ENCODE measurements at places on chromosomes 7 and 10.

DNA sequence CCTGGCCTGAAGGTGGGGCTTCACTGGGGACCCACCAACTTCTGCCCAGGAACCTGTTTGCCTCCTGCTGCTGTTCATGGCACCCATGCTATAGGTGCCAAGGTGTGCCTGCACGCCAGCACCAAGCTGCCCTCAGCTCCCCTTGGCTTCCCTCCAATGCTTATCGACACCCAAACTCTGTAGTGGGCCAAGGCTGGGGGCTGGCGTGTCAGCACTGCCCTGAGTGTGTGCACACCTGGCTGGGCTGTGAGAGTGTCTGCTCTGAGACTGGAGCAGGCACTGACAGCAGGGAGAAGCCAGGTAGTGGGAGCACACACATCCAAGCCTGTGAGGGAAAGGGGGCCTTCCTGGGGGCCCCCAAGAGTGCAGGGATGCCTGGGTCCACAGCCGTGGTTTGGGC is 43.1 kb upstream of the TUBB8 start:
- no peak for DNase-seq

DNA sequence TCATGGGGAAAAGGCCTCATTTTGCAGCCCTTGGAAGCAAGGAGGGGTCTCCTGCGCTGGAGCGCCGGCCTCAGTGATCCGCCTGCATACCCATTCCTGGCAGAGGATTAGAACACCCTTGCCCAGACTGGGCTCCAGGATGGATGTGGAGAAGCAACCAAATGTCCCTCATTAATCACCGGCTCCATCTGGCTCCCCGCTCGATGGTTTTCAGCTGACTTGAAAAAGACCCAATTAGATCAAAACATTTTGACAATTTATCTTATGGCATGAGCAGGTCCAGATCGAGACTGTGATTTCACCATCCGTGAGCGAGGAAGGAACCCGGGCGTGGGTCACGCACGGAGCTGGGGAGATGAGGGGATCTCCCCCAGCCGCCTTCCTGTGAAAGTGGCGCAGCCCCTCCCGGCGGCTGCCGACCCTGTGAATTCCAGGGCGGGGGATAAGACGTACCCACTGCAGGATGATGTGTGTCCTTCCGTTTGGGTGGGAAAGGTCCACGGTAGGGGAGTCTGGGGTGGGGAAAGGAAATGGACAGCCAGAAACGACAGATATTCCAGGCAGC is 141.6 kb downstream of the EMX2 start:
- DNase-seq, result no peak

DNA sequence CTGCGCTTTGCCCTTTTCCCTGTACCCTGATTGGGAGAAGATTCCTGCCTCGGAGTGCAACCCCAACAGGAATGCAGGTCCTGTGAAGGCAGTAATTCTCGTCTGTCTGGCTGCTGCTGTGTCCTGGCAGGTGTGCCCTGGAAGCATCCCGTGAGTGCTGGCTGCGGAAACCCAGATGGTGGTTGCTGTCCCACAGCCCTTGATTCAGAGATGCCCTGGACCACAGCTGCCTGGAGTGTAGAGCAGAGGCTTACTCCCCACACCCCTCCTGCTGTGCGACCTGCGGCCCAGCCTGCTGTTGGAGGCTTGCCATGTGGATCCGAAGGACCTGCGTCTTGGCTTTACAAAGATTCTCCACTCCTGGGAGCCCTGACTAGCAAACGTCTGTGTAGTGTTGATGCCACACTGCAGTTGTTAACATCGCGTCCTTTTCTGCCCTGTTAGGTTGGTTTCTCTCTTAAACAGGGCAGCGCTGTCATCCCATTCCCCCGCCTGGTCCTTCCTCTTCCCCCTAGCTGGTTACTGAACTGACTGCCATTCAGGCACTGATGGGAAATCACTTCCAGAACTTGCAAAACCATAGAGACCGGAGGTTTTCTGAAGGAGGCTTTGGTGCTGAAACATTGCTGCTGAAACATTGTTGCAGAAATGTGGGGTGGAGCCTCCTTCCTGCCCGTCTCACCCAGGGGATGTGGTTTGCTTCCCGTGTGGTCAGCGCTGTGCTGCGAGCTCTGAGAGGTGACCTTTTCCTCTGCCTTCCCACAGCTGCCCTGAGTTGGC is 53.3 kb downstream of the DNAJB6 start:
- DNase-seq, result no peak

GRCh38 chr10:4838743-4839142 is 12.7 kb downstream of the AKR1E2 start:
- DNase-seq, result no peak

DNA sequence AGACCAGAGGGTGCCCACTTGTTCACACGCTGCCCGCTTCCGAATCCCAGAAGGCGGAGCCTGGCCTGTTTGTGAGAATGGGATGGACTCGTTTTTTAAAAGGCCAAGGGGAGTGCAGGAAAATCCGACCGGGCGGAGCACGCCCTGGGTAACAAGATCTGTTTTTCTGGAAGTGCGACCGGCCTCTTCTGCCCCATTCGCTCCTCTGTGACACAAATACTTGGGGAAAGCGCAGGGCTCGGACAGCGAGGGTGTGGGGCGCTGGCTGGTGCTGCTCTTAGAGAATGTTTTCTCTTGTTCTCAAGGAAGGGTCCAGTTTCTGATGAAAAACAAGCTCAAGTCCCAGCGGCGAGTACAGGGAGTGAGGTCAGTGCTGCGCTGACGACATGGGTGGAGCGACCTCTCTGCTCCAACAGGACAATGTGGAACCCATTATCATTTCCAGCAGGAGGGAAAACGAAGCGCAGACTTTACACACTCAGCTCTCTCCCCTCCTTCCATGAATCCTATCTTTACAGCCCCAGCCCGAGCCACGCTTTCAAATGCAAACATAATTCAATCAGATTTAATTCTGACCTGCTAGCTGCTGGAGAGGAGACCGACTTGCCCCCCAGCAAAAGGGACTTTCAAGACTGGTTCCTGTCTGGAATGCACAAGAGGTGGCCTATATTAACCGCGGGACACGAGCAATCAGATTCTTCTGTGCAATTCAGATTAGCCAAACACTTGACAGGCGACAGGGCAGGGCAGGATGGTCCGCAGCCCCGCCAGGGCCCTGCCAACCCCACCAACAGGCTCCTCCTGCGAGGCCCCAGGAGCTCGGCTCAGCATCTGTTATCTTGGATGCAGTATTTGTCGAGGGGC is 1.1 kb downstream of the RADIL start:
- DNase-seq, result peak; percentile 85

DNA sequence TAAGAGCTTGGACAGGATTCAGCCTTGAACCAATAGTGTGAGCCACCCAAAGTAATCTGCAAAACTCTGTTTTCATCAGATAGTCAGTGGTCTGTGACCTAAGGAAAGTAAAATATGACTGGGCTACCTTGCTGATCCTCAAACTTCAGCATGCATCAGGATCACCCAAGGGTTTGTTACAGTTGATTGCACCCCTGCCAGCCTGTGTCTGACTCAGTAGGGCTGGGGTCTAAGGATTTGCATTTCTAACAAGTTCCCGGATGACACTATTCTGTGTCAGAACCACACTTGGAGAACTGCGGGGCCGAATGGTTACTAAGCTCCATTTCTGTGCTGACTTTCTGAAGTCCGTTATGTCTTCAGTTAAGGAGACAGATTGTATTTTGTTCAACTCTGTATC is 40.6 kb upstream of the TSPAN13 start:
- no peak for DNase-seq

DNA sequence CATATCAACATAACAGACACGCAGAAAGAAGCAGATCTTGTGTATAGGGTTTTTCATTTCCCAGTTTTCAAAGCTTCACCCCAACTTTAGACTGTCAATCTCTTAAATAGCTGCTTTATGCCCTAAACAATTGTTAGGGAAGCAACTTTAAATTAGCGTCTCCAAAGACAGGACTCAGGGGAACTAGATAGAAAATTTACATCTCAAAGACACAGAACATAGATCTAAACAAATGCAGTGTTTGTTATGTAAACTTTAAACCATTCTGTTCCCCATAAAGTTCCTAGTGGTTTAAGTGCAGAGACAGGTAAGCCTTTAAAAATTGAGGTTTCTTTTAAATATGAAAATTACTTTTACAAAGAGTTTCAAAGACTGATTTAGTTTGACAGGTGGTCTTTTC is 379.2 kb upstream of the GHITM start:
- no peak for DNase-seq

DNA sequence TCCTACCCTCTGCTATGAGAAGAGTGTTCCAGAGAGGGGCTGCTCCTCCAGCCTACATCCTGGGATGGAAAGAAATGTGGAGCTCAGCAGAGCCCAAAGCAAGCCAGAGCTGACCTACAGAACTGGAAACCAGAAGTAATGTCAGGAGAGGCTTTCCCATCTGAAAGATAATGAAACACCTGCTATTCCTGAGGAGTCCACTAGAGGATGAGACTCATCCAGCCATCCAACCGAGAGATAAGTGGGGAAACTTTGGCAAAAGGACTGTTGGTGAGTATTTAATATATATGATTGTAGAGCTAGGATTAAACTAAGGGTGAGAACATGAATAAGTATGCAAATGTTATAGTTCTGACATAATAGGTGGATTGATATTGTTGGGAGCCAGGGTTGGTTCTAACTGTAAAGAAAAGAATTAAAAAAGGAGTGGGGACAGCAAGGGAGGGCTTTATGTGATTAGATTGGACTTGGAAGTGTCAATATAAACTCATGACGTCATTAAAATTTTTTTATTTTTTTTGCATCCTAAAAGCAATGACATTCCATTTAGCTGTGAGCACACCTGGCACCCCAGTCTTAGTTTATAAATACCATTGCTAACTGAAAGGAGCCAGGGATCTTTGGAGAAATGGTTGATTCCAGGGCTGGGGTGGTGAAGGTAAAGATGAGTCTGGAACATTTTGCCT is 312.8 kb upstream of the NFE2L3 start:
- no peak for DNase-seq

DNA sequence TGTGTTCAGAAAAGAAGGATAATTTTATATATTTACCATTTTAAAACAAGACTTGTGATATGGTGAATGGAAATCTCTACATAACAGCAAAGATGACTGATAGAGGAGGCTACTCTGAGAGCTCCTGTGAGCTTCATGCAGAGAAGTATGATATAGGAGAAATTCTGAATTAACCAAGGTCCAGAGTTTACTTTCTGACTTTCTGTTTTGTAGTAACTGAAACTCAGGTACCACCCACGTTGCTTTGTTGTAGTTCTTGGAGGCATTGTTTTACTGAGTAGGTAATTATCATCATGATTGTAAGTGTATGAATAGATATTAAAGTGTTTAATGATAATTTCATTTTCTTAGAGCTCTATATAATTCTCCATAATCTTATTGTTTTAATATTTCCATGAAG is 18.0 kb upstream of the SFR1 start:
- DNase-seq, result no peak

GRCh38 chr10:68096913-68097516 is 12.3 kb upstream of the MYPN start:
- no peak for DNase-seq

GRCh38 chr7:111954474-111955381 is 251.5 kb downstream of the DOCK4 start:
- DNase-seq, result no peak

- DNase-seq, result no peak
Observed at GRCh38 chr7:35529713-35530112, 165.2 kb downstream of the HERPUD2 start.
